Esophagus squamous epithelium (tissue), 5 donors: ENCODE measurements at places on chromosomes 6 and 20.

DNA sequence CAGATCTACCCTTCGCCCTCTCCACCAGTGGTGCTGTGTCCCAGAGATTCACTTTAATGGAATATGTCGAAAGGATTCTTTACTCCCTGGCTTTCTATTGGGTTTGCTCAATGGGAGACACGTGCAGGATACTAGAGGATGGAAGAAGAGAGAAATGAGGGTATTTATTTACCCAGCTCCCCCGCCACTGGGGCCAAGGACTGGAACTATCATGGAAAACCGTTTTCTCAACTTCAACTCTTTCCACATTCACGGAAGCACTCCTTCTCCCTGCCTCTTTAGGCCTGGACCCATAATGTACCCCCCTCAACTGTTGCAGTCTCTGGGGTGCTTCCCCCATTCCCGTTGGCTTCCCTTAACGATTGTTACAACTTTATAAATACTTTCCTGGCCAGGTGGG is 26.6 kb upstream of the RALY start:
- DNase-seq: no peak

- no peak for DNase-seq
These were observed 30.1 kb downstream of the VAPB start for GRCh38 chr20:58418949-58419748.

- no peak for DNase-seq
These were observed 234.9 kb downstream of the ERMARD start for GRCh38 chr6:169986171-169986847.

GRCh38 chr20:57513199-57513598 is 11.7 kb downstream of the CTCFL start:
- DNase-seq: no peak

GRCh38 chr20:53795170-53795569 is 201.5 kb upstream of the ZNF217 start:
- DNase-seq: no peak

DNA sequence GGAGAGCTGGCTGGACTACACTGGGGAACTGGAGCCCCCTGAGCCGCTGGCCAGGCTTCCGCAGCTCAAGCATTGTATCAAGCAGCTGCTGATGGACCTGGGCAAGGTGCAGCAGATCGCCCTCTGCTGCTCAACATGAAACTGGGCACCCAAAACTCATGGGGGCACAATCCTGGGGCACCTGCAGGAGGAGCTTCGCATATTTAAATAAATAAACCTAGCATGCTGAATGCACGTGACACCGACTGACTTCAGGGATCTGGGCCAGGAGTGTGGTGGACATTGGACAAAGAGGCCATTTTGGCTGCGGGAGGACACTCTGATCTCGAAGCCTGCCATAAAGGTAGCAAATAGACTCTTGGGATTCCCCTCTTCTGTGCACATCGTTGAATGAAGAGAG is 6.8 kb downstream of the SCAND1 start:
- DNase-seq: no peak

DNA sequence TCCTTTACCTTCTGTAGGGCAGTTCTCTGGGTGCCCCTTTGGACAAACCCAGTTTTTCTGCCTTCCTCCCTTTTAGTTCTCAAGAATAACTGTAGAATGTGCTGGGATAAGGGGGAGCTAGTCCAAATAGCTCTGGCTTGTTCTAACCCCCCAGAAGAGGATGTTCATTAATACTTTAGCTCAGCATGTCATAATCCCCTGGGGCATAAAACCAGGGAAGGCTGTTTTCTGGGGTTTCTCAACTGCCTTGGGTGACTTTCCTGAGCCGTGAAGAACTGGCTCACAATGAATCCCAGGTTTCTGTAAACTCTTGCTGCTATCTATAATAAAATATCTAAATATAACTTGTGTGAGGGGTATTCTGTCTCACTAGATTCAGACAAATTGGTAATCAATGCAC is 44.5 kb upstream of the RNF217 start:
- no peak for DNase-seq

GRCh38 chr20:35698298-35699126 is 640 bp downstream of the NFS1 start:
- DNase-seq: no peak

- DNase-seq: no peak
These were observed 367.2 kb upstream of the RUNX2 start for GRCh38 chr6:44960898-44961297.

DNA sequence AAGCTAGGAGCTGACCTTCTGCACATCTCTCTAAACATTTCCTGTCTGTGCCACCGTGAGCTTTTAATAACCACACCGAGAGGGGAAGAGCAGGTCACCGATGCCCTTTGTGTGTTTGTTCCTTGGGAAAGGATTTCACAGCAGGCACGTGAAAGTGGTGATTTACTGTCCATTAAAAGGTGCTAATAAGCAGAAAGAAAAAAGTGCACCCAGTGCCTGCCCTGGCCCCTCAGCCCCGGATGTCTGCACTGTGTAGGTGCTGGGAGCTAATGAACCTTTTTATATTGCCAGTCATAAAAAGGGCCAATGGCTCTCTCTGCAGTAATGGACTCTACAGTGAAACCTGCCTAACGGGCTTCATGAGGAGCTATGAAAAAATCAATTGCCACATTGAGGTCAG is 312.6 kb downstream of the C6orf118 start:
- no peak for DNase-seq
